A549 treated with RU486 at 1 μM for 4 hours (cell line): ENCODE measurements at places on chromosomes 3 and 15. TPM values are rescaled to one million over a fixed set of nuclear protein-coding genes. Genes with fewer than 3 reads are reported as not detected.

ZNF860 gene
- total RNA-seq = 0.95 to 2.1 TPM (median 1.2 TPM) in 5 replicates

SI gene
- not detected in 5 replicates for total RNA-seq

ADGRG7 gene
- not detected in 5 replicates for total RNA-seq

SHC4 gene
- 0.74 to 1.3 TPM (median 0.94 TPM) in 5 replicates for total RNA-seq

ARHGEF26 gene
- 4.0 to 6.9 TPM (median 6.5 TPM) in 5 replicates for total RNA-seq

ZMYND10 gene
- 0.87 to 1.4 TPM (median 1.1 TPM) in 5 replicates for total RNA-seq

CNTN3 gene
- not detected in 5 replicates for total RNA-seq

CXCR6 gene
- total RNA-seq = not detected in 5 replicates

TMCO5A gene
- not detected in 5 replicates for total RNA-seq

BCL2A1 gene
- total RNA-seq = 11.8 to 26.2 TPM (median 16.5 TPM) in 5 replicates

PLA1A gene
- 0.27 to 0.52 TPM (median 0.38 TPM) in 5 replicates for total RNA-seq

LRTM1 gene
- total RNA-seq = not detected in 5 replicates

SYNPR gene
- not detected in 5 replicates for total RNA-seq

CORO2B gene
- 2.8 to 4.4 TPM (median 3.6 TPM) in 5 replicates for total RNA-seq

GPR62 gene
- not detected in 5 replicates for total RNA-seq

HESX1 gene
- 0.23 to 0.26 TPM (median 0.24 TPM) in 3 of 5 replicates, not detected in the others for total RNA-seq
